ENCODE measurements at places on chromosomes 3 and 15. TPM values are rescaled to one million over a fixed set of nuclear protein-coding genes. Genes with fewer than 3 reads are reported as not detected.
A peak's percentile ranks its signal among the peaks of the same experiment; 100 is the strongest.

Gene DUOX1
- not detected for total RNA-seq

Gene GCHFR
- total RNA-seq, result 9.1 TPM

- DNase-seq, result no peak
Measured at GRCh38 chr3:184700759-184701158, 11.1 kb downstream of the MAGEF1 start.

GRCh38 chr3:188734395-188734794 lies 437.4 kb upstream of the TPRG1 start:
- DNase-seq, result no peak

GRCh38 chr3:130661140-130661891 lies 85.3 kb downstream of the PIK3R4 start:
- no peak for DNase-seq

GRCh38 chr3:151085227-151085888 lies at the start of gene MED12L:
Gene MED12L, plus strand, starts transcription at chr3:151085664. Its CDS starts 1,263 bp downstream, at chr3:151086927.
- peak; percentile 81 for DNase-seq

DNA sequence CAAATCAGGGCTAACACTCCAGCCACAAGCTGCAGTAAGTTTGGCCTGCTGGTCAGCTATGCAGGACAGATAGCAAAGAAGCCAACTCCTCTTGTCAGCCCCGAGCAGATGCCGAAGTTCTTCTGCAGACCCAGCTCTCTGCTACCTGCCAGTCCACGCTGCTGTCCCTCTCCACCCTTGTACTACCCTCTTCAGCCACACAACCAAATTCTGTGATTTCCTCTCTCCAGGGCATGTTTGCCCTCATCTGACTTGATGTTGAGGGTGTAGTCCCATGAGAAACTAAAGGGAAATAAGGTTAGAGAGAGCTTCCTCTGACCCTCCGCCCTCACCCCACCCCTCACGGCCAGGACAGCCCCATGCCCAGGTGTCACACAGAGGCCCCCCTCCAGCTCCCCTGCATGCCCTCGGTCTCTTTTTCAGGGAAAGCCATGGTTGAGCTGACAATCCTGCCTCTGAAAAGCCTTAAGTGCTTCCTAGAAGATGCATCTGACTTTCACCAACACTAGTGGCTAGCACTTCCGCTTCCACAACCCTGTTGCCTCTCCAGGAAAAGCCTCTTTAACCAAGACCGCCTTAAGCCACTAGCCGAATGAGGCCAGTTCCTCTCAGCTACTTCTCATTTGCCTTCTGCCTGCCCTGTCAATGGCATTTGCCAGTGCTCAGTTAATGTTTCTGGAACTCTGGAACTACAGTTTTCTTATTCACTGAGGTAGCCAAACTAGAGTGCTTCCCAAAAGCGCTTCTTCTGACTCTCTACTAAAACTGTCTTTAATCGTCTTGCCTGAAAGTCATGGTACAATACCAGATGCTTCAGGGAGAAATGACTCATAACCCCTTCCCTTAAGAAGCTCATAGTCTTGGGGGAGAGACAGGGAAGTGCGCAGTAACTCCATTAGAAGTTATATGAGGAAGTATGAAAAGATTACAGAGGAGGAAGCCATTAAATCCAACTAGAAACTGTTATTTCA lies 300.4 kb upstream of the STT3B start:
- no peak for DNase-seq

DNA sequence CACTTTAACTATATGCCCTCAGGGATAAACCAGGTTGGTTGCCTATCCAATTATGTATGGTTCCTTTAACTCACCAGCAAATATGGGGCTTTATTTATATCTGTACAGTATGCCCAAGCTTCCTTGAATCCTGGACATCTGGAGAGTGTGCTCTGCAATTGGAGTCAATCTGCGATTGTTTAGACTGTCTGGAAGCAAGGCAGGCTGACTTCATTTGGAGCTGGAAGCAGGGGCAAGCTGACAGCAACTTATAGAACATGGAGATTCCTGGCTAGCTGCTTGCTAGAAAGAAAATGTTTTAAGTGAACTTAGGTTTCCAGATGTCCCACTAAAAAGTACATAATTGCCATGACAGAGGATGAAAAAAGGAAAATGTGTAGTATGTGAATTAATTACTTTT lies 63.7 kb upstream of the TPRG1 start:
- DNase-seq, result no peak

GRCh38 chr3:58569287-58570001 lies 7.7 kb downstream of the FAM107A start:
- DNase-seq, result no peak

DNA sequence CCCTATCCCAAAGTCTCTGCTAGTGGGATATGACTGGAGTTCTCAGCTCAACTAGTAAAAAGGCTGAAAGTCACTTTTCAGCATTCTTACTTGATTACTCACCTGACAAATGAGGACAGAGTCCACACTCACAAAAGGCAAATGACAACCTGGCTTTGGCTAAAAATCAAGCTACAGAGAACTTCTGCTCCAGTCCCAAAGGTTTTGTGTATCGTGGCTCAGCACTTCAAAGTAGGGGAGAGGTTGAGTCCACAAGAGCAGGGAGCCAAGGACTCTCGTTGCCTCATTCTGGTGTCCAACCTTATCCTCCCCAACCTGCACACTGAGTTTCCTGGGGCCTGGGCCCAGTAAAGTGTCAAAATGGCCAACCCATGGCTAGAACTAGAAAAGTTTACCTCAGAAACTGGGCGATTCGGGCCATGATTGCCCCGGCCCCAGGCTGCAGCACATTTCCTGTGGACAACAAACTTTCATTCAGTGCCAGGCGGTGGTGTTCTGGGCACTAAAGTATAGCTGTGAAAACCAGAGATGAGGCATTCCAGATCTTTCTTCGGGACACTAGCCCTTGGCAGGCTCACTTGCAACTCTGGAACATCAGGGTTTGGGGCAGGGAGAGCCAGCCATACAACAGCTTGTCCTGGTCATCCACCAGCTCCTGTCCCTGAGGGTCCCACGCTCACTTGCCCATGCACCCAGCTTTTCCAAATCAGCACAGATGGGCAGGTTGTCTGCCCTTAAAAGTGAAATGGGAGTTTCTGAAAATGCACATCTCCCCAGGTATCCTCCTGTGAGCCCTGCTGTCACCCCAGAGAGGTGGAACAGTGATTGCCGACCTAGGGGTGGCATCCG lies 3.1 kb downstream of the ACAA1 start:
- DNase-seq, result no peak

DNA sequence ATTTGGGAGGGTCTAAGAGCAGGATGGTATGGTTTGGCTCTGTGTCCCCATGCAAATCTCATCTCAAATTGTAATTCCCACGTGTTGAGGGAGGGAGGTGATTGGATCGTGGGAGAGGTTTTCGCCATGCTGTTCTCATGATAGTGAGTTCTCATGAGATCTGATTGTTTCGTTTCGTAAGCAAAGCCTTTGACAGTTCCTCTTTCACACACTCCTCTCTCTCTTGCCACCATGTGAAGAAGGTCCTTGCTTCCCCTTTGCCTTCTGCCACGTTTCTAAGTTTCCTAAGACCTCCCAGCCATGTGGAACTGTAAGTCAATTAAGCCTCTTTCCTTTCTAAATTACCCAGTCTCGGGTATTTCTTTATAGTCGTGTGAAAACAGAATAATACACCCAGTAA lies 553.7 kb downstream of the TAFA4 start:
- no peak for DNase-seq
